ENCODE measurements at places on chromosomes 3 and 15.

DNA sequence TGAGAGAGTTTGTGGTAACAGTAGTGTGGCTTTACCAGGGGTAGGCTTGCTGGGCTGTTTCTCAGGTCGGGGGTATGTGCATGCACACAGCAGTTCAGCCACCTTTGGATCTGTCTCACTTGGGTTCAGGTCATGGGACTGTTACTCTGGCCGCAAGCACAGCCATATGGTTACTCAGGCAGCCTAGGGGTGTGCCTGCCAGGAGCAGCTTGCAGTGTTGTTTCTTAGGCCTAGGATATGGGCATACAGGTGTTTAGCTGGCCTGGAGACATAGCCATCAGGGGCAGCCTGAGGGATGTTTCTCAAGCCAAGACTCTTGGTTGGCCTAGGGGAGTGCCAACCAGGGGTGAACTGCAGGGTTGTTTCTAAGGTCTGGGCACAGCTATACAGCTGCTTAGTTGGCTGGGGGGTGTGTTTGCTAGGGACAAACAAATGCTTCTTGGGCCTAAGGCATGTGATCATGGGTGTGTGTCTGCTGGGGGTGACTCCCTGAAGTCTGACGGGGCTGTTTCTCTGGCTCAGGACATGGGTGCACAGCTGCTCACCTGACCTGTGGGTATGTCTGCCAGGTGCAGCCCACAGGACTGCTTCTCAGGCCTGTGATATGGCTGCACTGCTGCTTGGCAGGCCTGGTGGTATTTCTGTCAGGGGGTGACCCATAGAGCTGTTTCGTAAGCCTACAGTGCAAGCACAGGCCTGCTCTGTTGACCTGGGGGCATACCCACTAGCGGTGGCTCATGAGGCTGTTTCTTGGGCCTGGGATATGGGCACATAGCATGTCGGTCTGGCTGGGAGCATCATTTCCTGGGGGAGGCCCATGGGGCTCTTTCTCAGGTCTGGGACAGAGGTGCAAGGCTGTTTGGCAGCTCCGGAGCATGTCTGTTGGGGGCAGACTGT lies 168.0 kb upstream of the THRB start:
- no peak for DNase-seq

DNA sequence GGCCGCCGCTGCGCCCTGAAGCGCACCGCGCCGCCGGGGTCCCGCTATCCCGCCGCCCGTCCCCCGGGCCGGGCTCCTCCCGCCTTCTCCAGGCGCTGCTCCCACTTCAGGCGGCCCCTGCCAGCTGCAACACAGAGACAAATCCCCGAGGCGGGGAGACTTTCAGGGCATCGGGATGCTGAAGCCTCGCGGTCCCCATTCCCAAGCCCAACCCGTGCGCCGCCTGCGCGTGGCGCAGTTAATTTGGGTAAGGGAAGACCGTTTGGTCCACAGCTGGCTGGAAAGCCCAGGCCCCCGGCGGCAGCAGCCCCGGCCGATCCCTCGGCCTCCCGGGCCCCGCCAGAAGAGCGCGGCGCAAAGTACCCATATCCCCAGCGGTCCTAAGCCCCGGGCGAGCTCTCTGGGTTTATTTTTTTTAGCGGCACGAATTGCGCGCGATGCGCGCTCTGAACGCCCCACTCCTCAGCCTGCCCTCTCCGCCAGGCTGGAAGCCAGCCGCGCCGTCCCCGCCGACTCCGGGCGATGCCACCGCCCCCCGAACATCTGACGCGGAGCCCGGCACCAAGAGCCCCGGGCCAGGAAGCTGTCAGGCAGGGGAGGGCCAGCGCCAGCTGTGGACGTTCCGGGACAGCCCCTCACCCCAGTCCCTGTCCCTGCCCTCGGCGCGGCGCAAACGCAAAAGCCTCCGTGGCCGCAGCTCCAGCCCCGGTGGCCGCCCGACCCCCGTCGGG lies 517 bp downstream of the FBN1 start:
- peak; percentile 16 for DNase-seq

DNA sequence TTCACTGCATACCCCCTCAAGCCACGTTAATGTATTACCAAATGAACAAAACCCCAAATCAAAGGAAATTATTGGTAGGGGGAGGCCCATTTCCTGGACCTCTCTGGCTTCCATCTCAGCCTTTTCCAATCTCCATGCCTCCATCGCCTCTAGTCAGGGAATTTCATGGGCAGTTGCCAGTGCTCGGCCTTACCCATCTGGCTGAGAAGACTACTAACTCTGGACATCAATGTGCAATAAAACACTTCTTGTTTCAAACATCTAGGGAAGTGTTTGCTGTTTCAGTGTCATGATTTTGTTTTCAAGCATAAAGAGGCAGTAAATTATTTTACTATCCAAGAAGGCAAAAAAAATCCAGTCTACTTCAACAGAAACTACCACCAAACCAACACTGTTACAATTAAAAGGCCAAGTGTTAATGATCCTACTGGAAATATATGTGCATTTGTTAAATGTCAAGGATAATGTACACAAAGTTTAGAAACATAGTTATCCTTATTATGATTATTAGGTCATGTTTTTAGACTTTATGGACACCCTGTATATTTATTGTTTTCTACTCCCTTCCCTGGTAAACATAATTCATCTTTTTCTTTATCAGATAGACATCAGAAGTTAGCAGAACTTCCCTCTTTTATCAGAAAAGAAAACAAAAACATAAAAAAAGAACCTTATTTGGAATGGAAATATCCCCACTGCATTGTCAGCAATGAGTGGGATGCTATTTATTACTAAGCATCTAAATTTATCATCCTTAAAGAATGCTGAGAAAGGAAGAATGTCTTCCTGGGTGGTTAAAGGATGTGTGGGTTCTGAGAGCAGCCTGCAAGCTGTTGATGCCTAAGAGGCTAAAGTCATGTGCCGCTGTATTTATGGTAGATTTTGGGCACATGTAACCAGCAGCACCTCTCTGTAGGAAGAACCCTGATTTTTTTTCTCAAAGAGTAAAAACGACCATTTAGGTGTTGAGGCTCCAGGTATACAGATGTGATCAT lies 15.2 kb downstream of the LDHAL6B start:
- no peak for DNase-seq

DNA sequence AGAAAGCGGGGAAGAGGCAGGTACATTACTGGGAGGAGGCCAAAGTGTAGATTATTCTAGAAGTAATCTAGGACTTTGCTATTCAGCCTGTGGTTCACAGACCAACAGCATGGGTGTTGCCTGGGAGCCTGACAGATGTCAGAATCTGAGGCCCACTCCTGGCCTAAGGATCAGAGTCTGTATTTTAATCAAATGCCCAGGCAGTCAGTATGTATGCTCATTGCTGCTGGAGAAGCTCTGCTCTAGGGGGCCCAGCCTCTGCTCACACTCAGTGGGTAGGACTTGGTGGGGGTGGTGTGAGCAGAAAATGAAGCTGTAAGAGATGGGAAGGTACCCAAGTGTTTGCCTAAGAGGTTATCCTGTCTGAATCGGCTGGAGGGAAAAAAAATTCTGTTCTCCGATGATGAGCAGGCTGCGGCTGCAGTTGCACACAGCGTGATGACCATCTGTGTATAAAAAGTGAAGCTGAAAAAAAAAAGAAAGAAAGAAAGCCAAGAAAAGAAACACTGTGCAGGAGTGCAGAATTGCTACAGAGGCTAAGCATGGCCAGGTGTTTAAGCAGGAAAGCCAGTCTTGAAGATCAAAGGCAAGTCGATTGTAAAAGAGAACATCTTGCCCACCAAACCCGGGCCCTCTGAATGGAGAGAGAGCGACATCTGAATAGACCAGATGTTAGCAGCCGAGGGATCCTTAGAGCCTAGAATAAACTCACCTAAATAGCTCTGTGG lies 65.2 kb downstream of the EIF4E3 start:
- no peak for DNase-seq

- no peak for DNase-seq
Observed at GRCh38 chr3:58953288-58953687, 96.5 kb downstream of the CFAP20DC start.

DNA sequence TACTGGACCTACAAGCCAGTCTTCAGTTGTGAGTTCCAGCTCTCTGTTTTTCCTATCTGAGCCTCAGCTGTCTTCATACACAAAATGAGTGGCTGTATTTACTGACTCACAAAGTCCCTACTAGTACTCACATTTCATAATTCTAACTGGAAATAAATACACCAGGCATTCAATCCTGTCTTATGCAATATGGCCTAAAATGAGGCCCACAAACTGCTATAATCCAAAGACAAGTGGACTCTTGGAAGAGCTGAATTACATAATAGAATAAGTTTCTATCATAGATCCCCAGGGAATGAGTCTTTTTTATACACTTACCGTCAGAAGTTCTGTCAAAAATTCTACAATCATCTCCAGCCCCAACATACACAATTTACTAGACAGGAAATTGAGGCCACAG lies 211.9 kb downstream of the LRRN1 start:
- no peak for DNase-seq

DNA sequence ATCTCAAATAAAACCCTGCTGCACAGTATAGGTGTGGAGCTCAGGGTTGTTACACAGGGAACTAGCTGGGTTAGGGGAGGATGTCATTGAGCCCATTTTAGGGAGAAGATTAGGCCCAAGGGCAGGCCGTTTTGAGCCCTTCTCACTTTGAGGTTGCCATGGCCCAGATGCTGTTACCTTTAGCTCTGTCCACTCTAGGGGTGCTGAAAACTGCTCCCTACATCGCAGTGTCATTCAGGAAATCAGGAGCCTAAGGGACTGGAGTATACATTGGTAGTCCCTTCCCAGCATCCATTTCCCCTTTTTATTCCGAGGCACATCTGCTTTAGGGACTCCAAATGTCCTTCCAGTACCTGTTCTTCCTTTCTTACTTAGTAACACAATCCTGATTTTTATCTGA lies 79.0 kb upstream of the SELENOK start:
- no peak for DNase-seq

DNA sequence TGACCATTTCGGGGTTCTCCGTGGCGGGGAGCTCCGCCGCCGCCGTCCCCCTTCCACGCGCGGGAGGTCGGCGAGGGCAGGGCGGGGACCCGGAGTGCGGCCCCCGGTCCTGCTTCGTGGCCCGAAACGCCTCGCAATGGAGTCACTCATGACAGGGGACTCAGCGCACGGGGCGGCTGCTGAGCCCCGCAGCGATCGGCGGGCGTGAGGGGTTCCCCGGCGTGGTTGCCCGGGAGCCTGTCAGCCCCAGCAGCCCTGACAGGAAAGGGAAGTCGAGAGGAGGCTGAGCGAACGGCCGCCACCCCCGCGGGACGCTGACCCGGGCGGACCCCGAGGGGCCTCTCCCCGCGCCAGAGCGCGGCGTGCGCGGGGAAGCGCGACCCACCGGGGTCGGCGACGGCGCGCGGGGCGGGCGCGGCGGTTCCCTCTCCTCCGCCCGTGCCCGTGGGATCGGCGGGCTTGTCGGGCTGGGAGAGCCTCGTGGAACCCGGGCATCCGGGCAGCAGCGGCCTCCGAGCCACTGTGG lies 564 bp upstream of the PIGZ start:
- DNase-seq = peak; percentile 45

DNA sequence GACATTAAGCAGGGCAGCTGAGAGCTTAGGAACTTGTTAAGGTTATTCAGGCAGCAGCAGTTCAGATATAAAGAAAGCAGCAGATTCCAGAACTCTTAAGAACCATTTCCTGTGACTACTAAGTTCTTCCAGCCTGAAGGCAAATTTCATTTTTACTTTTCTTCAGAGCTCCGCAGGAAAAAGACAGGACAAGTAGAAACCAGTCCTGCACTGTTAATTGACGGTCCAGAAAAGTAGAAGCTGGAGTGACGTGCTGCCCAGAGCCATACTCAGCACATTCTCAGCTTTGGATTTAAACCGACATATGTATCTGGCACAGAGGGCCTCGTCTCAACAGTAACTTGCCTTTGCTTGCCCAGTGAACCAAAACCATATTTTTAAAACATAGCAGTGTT lies 219.4 kb upstream of the STRIT1 start:
- DNase-seq = no peak

- no peak for DNase-seq
Observed at GRCh38 chr15:37701230-37701629, 233.2 kb upstream of the TMCO5A start.

GRCh38 chr15:78314181-78314581 lies 14.8 kb upstream of the SKIC8 start:
- DNase-seq = no peak

GRCh38 chr15:65550681-65551098 lies 20.4 kb downstream of the HACD3 start:
- no peak for DNase-seq

- DNase-seq = no peak
Observed at GRCh38 chr3:168531116-168531515, 435.4 kb upstream of the GOLIM4 start.

DNA sequence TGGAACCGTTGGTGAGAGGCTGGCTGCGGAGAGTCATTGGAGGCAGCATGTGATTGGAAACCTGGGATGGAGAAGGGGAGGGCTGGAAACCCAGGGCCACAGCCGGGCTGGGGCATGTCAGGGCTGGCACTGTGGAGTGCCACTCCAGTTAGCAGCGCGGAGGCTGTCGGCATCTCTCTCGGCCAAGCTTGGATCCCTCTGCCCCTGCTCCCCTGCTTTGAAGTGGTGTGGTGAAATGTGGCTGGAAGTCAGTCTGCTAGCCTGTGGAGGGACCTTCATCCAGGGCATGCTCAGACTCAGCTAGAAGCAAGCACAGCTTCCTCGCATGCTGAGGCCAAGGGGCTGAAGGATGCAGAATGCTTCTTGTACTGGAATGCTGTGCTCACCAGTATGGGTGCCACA lies 13.5 kb downstream of the SLCO3A1 start:
- DNase-seq = no peak

- DNase-seq = no peak
Observed at GRCh38 chr3:89360156-89360555, 252.7 kb downstream of the EPHA3 start.

- DNase-seq = no peak
Observed at GRCh38 chr3:108441071-108441507, 69.3 kb downstream of the MYH15 start.

GRCh38 chr3:169337500-169338078 lies 325.9 kb downstream of the MECOM start:
- DNase-seq = no peak

DNA sequence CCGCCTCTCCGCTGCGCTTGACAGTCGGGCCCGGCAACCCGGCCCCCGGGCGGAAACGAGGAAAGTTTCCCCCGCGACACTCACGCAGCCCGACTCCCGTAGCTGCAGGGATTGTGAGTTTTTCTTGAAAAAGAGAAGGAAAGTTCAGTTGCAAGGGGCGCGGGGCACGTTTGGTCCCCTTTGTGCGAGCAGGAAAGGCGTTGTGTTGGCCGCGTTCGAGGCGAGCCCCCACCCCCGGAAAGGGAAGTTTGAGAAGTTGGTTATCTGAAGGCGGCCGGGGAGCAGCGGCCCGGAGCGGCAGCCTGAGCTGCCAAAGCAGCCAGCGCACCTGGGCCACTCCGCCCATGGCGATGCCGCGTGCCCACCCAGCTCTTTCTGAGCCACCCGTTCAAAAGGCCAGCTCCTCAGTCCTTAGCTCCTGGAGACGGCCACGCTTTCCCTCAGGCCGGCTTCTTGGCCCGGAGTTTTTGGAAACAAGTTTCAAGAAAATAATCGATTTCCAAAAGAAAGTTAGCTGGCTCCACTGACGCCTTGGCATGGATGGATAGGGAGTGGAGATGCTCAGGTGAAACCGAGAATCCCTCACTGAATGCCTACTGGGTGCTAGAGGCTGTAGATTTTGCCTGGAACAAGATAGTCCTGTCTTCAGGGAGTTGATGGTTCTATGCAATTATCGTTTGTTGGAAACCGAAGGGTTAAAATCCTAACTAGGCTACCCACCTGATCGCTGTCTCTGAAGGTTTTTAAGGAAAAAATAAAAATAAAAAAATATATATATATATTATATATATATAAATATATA lies 832 bp downstream of the TGFBR2 start:
- peak; percentile 76 for DNase-seq

- DNase-seq = no peak
Observed at GRCh38 chr15:65377105-65377975, 462 bp downstream of the IGDCC3 start.

GRCh38 chr15:29099131-29099880 lies 170.3 kb downstream of the NSMCE3 start:
- no peak for DNase-seq

- no peak for DNase-seq
Observed at GRCh38 chr15:58475573-58476524, 44.1 kb downstream of the LIPC start.

Data from stimulated activated CD4-positive, alpha-beta T cell treated with anti-CD3 and anti-CD28 coated beads, Interleukin-2, amount 100 ng/mL, for 24 hours (primary cell).